Activated naive CD4-positive, alpha-beta T cell (primary cell): ENCODE measurements at places on chromosomes 5 and 9.

GRCh38 chr5:123450114-123450513, 26.9 kb upstream of the CEP120 start:
- no peak for DNase-seq

GRCh38 chr5:167814828-167815227, 476.6 kb upstream of the WWC1 start:
- no peak for DNase-seq

DNA sequence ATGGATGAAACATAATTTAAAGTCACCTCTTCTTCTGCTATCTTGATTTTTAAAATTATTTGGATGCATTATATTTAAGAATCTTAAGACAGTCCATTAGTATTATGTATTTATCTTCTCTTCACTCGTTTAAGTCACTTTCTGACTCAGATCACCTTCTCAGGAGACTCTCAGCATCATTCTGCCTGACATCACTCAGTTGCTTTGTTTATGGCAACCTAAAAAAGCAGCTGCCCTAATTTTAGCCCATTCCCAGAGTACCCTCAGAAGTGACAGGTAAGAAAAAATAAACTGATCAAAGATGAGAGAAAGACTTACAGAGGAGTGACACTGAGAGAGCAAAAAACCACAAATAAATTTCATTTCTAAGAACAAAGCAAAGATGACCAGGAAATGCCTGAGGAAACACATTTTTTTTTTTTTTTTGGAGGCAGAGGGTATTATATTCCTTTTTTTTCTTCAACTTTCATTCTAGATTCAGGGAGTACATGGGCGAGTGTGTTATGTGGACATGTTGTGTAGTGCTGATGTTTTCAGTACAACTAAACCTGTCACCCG, 140.5 kb downstream of the MUSK start:
- DNase-seq: no peak

- no peak for DNase-seq
Observed at GRCh38 chr9:83598487-83598886, 24.5 kb upstream of the IDNK start.

DNA sequence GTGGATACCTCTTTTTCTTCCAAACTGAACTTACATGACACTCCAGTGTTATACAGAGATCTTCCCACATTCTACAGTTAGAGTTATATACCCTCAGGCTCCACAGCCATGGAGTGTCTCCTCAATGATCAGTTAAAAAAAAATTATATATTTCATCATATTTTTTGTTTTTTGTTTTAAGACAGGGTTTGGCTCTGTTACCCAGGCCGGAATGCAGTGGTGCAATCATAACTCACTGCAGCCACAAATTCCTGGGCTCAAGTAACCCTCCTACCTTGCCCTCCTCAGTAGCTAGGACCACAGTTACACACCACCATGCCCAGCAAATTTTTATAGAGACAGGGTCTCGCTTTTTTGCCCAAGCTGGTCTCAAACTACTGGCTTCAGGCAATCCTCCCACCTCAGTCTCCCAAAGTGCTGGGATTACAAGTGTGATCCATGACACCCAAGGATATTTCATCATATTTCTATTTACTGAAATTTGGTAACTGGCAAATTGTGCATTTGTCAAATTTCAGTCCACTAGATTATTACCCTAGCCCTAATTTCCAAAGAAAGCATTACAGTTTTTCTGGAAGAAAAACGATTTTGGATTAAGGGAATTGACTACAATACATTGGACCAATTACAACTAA, 18.1 kb upstream of the SCAI start:
- DNase-seq: no peak

DNA sequence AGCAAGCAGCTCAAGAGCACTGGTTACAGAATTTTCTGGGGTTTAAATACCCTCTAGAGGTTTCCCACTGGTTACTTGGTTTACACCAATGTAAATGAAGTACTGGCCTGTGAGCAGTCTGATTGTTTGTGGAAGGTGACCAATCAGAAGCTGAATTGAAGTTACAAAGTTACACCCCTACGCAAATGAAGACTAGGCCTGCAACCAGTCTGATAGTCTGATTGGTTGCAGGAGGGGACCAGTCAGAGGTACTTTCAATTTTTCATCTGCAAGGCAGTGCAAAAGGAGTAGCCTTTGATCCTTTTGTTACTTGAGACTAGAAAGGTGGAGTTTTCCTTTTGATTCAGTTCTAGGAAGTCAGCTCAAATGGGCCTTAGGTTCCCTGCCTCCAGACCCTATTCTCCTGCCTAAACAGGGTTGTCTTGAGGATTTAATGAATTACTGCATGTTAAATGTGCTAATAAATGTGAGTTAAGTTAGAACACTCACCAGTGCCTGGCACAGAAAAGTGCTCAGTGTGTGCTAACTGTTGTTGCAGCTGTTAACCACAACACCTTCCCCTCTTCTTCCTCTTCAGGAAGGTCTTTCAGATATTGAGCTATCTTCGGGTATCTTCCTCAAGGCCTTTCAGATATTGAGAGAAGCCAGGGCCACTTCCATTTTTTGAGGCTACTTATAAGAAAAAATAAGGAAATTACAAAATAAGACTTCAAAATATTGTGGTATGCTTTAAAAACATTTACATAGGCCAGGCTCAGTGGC, 32.1 kb upstream of the CLINT1 start:
- DNase-seq: no peak

GRCh38 chr5:98905857-98906688, 22.7 kb downstream of the CHD1 start:
- no peak for DNase-seq

DNA sequence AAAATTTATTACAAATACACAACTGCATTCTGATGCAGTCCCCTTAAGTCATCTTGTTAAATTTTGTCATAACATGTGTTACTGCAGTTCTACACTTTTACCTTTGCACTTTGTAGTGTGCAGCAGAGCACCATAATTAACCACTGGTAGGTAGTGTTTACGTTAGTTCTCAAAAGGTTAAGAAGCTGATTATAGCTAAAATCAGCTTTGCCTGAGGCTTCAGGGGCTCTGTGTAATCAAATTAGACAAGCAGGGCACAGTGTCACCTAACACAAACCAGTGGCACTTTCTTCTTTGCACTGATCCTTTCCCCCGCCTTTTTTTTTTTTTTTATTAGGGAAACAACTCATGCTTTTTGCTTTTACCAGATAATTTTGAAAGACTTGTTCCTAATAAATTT, 26.1 kb downstream of the POU5F2 start:
- no peak for DNase-seq

- no peak for DNase-seq
Observed at GRCh38 chr5:117954331-117954730, 1034.0 kb downstream of the DTWD2 start.

DNA sequence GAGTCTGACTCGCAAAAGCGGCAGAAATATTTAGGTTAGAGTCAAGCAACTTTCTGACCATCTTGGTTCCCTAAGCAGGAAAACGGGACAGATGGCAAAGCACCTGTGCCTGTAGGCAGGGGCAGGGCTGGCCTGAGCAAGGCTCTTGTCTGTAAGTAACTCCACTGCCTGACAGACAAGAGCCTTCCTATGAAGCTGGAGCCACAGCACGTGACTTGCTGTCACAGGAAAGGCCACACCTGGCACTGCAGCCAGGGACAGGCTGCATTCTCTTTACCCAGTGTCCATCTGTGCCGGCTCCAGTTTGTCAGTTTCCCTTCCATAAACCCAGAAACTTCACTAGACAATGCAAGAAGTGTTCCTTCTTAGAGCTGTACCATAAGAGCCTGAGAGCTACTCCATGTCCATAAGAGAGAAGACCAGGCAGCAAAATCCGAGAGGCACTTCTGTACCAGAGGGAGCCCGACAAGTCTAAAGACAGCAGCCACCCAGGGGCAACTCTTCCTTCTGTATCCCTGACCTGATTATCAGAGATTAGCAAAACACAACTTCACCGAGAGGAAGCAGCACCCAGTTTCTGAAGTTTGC, 78.1 kb downstream of the GPR21 start:
- DNase-seq: no peak

DNA sequence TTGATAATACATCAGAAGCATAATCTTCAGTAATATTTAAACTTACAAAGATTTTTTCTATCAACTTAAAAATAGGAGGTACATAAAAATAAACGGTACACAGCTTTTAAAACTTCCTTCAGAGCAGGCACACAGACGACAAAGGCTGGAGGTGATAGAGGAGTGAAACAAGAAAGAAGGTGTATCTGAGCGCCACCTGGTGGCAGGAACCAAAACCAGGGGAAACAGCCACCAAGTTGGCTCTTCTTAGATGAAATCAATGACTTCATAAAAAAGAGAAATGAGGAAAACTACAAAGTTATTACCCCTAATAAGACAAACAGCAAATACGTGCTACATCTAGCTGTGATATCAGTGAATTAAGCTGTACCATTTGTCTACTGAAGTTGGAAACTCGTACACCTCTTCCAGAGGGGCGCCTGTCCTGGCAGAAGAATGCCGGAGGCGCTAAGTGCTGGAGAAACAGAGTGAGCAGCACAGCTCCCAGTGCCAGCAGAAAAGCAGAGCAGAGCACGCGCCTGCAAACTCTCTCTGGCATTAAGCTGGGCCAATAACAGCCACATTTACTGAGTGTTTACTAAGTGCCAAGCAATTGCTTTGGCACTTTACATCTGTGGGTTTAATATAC, 85.9 kb downstream of the SETX start:
- no peak for DNase-seq

GRCh38 chr9:131467214-131467935, 35.3 kb upstream of the POMT1 start:
- no peak for DNase-seq

- no peak for DNase-seq
Observed at GRCh38 chr5:167348980-167349379, 942.5 kb upstream of the WWC1 start.

- DNase-seq: no peak
Observed at GRCh38 chr5:76099286-76099702, 16.1 kb downstream of the SV2C start.

- no peak for DNase-seq
Observed at GRCh38 chr9:117729375-117729774, 25.2 kb downstream of the TLR4 start.

GRCh38 chr5:10556289-10556807, 7.5 kb upstream of the ANKRD33B start:
- no peak for DNase-seq

DNA sequence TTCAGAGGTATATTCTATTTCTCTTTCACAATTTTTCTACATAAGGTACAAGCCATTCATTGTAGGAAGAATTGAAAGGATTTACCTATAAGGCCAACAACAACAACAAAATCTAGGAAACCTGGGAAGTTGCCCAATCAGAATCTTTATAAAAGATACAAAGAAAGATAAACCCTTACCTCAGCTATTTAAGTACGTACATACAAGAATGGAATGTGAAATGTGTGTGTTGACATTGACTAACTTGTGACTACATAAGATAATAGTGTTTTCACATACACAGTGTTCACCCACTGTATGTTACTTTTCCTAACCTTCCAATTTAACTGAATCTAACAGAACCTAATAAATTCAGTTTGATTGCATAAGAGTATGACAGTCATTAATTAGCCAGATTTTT, 154.1 kb downstream of the ADAMTS6 start:
- DNase-seq: no peak

GRCh38 chr5:123808461-123809380, 296.7 kb downstream of the CSNK1G3 start:
- no peak for DNase-seq

- DNase-seq: no peak
Observed at GRCh38 chr5:157747766-157748700, 4.5 kb downstream of the LSM11 start.
